ENCODE measurements at places on chromosomes 2 and 18.

DNA sequence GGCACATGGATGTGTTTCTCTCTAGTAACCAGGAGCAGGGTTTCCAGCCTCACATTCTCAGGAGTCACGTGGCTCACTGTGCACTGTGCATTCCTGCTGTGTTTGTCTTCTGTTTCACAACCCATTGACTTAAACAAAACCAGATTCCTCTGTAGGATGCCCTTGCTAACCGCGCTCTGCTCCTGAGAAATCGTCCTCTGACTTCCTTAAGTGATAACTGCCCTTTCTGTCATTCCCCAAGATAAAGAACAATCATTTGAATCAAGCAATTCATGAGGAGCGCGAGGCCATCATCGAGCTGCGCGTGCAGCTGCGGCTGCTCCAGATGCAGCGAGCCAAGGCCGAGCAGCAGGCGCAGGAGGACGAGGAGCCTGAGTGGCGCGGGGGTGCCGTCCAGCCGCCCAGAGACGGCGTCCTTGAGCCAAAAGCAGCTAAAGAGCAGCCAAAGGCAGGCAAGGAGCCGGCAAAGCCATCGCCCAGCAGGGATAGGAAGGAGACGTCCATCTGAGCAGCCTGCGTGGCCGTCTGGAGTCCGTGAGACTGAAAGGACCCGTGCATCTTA, 60.2 kb downstream of the RALBP1 start:
- DNase-seq = peak; percentile 98

- no peak for DNase-seq
These were observed 64.5 kb downstream of the TTC32 start for GRCh38 chr2:19837235-19837766.

DNA sequence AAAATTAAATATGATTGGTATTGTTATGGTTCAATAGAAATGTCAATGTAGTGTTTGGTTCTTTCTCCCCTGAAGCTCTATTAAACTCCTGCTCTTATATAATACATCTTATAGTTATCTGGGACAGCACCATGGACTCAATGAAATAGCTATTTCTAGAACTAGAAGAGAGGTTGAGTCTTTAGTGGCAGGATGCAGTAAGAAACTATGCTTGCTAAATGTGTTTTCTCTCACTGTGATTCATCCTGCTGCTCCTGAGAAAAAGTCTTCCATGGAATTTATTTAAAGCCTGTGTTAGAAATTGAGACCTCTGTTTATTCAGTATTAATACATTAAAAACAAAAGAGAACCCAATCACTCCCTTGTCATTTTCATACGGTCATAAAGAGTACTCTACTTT, 61.5 kb downstream of the G6PC2 start:
- peak; percentile 12 for DNase-seq

GRCh38 chr2:66832646-66833435, 397.9 kb downstream of the MEIS1 start:
- no peak for DNase-seq

- DNase-seq = no peak
These were observed 14.0 kb upstream of the ST6GAL2 start for GRCh38 chr2:106899786-106900530.

DNA sequence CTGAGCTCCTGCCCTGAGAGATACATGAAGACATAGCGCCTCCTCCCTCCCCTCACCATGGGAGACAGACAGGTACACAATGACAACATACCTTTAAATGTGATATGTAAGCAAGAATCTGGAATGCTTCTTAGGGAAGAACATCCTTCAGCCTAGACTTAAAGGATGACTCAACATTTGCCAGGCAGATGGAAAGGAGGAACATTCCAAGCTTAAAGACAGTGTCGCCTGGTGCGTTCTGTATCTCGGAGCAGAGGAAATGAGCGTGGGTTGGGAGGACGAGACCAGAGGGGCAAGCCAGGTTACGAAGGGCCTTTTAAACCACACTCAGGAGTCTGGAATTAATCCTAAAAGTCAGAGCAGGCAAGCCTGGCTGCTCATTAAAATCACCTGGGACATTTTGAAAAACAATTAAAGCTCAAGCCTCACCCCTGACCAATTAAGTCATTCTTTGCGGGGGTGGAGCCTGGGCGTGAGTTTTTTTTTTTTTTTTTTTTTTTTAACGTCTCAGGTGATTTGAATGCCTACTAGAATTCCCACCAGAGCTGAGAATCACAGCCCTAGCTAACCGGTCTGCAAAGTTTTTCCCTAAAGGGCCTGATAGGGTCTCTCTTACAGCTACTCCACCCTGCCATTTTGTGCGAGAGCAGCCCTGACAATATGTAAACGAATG, 131.2 kb upstream of the SEC11C start:
- peak; percentile 72 for DNase-seq

DNA sequence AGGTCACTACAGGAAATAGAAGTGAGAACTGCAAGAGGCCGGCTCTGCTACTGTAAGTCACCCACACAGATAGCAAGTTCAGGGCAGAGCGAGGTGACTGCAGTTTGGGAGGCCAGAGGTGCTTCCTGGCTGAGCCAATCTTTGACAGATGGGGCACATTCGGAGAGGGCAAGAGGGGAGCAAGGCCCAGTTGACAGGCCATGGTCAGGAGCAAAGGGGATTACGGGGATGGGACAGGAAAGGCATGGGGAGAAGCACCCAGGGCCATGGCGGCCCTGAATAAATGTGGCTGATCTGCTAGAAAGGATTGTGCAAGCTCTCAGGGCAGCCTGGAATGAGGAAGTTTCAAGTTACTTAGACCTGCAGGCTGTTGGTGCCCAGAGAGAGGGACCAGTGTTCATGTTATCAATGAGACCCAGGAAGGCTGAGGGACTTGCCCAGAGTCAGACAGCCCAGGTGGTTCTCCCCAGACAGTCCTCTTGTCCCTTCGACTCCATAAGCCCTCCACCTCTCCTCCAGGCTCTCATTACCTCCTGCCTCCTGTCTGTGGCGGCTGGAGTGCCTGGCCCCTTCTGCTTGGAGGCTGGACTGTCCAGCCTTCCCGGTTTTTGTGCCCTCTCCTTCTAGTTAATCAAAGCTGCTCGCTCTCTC, 123.3 kb downstream of the CTIF start:
- DNase-seq = peak; percentile 57

DNA sequence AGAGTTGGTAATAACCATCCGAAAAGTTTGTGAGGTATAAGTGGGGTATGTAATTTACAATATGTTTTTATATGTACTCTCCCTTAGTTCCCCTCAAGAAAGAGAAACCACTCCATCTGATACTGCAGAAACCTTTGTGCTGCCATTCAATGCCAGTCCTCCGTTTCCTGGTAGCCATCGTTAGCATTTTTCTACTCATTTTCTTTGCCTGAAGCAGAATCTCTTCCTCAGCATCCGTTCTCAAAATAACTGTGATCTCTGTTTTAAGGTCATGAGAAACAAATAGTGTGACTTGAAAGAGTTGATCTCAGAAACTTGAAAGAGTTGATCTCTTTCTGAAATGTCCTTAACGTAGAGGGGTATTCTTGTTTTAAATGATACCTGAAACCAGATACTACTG, 996 bp downstream of the PTCD3 start:
- peak; percentile 3 for DNase-seq

- DNase-seq = peak; percentile 85
These were observed 678.4 kb downstream of the IRS1 start for GRCh38 chr2:226121046-226121738.

- DNase-seq = no peak
These were observed 45.5 kb upstream of the ZSWIM2 start for GRCh38 chr2:186894478-186894877.

GRCh38 chr2:208725280-208725679, 318.7 kb downstream of the PTH2R start:
- no peak for DNase-seq

- no peak for DNase-seq
These were observed 115.7 kb upstream of the MSTN start for GRCh38 chr2:190178066-190178722.

DNA sequence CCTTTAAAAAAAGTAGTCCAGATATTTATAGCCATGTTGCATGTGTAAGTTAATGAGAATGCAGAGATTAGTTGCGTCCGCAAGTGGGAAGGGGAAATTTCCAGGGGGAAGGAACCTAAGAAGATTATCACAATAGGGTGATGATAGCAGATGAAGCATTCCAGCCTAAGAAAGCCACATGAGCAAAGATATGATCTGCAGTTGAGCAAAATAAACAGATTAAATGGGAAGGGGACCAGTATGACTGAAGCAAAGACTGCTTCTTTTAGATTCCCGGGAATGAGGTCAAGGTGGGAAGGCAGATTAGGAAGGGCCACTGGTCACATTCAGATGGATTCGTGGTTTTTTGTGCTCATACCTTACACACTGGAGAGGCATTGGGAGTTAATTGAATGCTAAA, 154.6 kb upstream of the CDH2 start:
- no peak for DNase-seq

GRCh38 chr2:150978053-150978452, 283.6 kb downstream of the RBM43 start:
- DNase-seq = no peak

DNA sequence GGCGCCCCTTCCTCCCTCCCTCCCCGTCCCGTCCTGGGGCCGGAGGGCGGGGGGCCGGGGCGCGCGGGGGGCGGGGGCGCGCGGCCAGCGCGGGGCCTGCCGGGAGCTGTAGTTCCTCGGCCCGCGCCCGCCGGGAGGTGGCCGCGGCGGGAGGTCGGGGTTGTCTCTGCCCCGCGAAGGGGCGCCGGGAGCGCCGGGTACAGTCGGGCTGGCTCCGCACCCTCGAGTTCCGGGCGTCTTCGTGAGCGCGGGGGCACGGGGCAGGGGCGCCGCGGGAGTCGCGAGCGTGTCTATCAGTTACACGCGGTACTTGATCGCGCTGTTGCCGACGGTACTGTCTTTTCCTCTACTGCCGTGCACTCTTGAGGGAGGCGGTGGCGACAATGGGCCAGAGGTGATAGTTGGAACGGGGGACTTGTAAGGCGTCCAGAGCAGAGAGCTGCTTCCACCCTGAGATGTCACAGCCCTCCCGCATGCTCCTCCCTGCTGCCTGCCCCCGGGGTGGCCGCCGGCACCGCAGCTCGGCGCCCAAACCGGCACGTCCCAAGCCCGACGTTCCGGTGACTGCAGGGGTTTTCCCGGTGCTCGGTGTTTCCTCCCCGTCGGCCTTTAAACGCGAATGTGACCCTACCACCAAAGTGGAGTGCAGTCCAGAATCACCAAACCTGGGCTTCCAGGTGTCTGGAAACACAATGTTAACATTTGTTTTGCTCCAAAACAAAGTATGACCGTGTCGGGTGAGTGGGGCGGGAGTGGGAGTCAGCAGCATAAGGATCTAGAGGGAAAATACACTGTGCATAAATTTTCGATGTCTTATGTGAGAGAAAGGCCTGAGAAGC, at the start of gene PRKD3:
Gene PRKD3, minus strand, starts transcription at position 48 of the 839 bp plus-strand sequence. CDS start 8,309 bp downstream, outside the sequence.
- peak; percentile 37 for DNase-seq

DNA sequence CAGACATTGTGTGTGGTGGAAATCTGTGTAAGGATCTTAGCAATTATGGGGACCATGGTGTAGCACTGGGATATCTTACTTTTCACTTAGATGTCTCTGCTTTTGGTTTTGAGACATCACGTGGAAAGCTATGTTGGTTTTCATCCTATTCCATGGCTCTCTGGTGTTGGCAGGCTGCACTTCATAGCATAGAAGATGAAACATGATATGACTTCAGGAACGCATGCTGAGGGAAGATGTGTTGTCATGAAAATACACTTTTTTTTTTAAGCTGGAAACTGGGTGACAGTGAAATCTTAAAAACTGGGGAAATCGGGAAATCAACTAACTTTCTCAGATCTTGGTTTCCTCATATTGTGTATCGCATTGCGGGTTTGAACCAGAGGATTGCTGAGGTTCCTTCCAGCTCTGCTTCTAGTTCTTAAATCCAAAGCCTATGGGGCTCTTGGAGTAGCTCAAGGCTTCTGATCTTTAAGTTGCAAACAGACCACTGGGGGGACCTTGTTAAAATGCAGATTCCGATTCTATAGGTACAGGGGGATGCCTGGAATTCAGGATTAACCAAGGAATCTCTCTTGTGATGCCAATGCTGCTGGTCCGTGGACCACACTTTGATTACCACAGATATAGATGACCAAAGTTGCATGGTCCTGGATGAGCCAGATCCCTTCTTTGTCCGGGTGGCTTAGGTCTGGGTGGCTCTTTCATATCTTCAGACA, 160.7 kb downstream of the SH3RF3 start:
- DNase-seq = no peak

DNA sequence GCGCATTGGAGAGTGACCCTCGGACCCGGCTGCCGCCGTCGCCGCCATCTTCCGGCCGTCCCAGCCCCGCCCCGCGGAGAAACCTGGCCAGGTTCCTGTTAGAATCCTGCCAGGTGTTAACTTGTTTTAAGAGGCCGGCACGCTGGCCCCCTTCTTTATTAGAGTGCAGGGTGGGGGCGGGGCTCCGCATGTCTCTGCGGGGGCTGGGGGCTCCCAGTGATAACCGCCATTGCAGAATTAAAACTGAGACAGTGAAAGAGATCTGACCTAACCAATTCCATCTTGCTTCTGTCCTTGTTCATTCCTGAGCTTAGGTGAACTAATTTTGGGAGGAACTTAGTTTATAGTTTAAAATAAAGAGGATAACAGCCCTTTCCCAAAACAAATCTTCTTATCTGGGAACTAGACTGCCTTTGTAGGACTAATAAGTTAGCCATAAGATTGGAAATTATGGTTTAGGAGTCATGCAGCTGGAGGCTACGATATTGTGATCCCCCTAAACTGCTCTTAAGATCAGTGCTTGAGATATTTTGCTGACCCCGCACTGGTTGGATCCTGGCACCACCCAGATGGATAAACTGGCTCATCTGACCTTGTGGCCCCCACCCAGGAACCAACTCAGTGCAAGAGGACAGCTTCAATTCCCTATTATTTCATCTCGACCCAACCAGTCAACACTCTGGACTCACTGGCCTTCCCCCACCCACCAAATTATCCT, 543 bp upstream of the STARD7 start:
- DNase-seq = no peak

DNA sequence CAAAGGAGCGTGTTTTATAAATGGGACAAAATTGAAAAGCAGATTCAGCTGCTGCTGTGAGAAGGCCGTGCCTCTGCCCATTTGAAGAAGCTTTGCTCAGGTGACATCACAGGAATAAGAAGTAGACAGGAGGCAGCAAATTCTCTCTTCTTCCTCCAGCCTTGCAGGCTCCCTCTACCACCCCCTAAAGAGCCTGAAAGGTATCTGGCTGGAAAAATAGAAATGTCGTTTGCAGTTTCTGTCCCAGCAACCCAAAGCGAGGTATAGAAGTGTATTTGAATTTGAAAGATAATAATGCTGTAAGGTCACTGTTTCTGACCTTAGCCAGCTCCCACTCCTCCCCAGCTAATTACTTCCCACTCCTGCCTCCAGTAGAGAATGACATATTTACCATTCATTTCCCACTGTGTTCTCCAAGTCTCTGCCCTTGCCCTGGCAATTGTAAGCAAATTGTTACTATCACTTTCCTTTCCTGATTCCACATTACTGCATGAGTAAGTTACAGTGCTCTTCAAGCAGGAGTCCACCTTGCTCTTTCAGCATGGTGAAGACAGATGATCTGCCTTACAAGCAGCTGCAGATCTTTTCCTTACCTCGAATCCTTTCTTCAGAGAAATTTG, 56.8 kb upstream of the RASGRP3 start:
- no peak for DNase-seq

DNA sequence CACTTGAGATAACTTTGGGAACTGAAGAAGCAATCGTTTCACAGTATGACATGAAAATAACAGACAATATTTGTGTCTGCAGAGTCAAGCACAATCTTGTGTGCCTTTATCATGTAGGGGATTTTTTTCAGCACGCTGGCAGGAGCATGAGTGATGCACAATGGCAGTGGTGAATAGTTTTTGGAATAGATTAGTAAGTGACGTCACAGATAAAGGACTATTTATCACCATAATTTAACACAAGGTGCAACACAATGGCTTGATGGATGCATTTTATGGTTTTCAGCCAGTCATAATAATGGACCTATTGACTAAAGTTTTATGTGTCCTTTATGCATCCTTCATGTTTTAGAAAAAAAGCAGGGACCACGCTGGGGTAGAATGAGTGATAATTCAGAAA, 559.8 kb upstream of the FANCL start:
- DNase-seq = no peak
